Hematopoietic multipotent progenitor cell (in vitro differentiated cells): ENCODE measurements at places on chromosomes 7 and 10.

GRCh38 chr10:117534321-117535297 is 7.9 kb upstream of the EMX2 start:
- DNase-seq, result peak; percentile 16

GRCh38 chr7:2944739-2945138 is 98.9 kb downstream of the CARD11 start:
- DNase-seq, result no peak

DNA sequence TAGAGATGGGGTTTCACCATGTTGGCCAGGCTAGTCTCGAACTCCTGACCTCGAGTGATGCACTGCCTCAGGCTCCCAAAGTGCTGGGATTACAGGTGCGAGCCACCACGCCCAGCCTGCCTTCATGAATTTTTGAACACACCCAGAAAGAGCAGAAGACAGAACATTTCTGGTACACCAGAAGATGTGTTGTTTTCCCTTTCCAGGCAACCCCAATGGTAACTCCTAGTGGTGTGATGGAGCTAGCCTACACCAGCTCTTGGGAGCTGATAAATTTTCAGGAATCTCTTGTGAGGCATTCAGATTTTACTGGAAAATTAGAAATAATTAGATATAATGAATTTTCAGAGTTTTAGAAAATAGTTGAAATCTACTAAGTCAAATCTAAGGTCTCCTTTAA is 904 bp upstream of the CCDC7 start:
- no peak for DNase-seq

- DNase-seq, result no peak
Observed at GRCh38 chr7:38674513-38674912, 43.3 kb upstream of the AMPH start.

- no peak for DNase-seq
Observed at GRCh38 chr7:1558841-1559625, 3.0 kb upstream of the TMEM184A start.

GRCh38 chr7:51459809-51460208 is 143.2 kb upstream of the COBL start:
- DNase-seq, result no peak

DNA sequence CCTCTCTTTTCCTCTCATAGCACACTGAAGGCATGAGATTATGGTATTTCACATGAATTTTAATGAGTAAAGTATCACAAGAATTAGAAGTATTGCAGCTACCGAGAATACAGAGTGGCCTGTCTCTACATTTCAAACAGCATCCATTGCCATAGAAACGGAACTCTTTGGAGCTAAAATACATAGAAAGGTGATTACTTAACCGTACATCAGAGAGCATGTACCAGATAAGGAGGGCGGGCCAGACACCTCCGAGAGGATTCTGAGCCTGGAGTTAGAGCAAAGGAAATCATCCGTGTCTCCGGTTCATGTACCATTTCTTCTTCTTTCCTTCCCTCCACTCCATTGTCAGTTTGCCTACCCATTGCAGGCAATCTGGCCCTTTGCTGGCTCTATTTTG is 196.7 kb downstream of the KLF6 start:
- no peak for DNase-seq

DNA sequence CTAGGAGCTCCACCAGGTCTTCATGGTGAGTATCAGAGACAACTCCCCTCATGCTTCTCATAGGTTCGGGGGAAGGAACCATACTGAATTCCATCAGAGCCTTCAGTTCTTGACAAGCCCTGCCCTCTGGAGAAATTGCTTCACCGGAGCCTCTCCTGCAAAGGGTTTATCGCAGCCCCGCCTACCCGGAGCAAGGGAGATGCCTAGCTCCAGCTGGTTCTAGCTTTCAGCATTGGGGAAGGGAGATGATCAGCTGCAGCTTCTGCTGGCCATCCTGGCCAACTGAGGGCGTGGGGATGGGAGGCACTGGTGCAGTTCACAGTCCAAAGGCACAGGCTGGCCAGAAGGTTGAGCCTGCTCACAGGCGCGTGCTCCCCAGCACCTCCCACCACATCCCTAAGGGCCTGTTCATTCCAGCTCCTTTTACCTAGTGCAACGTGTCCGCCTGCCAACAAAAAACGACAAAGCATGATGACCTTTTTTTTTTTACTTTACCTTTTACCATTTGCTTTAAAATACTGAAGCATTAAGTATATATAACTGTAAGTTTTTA is 31.2 kb downstream of the LANCL2 start:
- DNase-seq, result no peak

DNA sequence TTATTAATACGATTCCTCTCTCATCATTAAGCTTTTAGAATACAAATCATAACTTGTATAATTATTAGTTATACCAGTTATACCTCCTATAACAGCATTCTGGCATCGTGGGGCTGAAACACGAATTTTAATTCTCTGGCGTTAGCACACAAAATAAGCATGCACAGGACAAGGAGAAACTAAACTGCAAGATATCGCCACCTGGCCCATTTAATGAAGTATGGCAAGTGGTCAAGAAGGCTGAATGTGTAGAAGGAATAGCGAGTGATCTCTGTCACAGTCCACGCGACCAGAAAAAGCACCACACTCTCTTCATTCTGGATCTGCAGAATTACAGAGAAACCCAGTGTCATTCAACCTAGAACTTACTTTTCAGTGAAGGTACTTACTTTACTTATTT is 18.1 kb downstream of the HACD1 start:
- peak; percentile 59 for DNase-seq

GRCh38 chr7:99755085-99755484 is 20.1 kb upstream of the CYP3A7 start:
- DNase-seq, result no peak

GRCh38 chr10:18822156-18822555 is 162.9 kb downstream of the ARL5B start:
- DNase-seq, result no peak

DNA sequence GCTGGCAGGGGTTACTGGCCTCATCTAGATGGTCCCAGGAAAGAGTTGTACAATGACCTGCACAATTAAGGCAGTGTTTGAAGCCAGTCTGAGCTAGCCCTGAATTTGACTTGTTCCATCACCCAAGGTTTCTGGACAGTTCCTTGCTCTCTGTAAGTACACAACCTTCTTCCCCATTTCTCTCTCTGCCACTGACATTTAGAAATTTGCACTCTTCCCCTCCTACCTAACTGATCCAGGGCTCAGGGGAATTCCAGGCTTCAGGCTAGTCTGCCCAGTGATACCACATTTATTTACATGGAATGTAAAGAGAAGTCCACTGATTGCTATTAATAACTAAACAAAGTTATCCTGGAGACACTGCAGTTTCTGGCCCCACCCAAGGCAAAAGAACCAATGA is 139.0 kb upstream of the GPR26 start:
- no peak for DNase-seq

DNA sequence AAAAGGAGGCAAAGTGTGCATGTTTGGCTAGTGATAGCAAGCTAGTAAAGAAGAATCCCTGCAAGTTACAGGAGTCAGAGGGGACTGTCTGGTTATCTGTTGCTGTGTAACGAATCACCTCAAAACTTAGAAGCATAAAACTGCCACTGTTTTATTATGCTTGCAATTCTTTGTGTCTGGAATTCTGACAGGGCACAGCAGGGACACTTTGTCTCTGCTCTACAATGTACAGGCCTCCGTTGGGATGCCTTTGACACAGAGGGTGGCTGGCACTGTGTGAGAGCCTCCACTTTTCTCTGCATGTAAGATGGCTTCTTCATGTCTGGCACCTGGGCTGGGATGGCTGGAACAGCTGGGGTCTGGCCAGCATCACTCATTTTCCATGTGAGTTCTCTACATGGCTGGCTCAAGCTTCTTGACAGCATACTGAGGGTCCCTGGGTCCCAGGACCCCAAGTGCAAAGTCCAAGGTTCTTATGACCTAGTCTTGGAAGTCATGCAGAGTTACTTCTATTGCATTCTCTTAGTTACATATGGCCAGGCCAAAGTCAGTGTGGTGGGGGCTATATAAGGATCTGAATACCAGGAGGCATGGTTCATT is 276.9 kb downstream of the RPS24 start:
- no peak for DNase-seq

- DNase-seq, result no peak
Observed at GRCh38 chr10:61318429-61318828, 134.8 kb downstream of the TMEM26 start.

GRCh38 chr7:5177060-5177459 is 13.0 kb upstream of the WIPI2 start:
- no peak for DNase-seq

DNA sequence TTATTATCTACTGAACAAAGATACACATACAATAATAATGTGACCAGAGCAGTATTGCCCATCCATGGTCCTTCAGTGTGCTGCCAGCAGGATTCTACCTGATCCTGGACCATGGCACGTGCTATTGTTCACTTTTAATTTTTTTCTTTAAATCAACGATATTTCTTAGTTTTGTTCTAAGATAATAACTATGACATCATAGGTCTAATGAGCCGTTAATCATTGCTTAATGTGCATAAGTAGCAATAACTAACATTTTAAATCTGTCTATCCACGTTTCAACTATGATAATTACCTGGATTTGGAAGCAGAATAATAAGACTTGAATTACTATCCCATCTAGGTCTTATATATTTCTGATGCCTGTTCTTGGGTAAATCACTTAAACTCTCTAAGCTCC is 253.8 kb downstream of the SORCS1 start:
- DNase-seq, result no peak

GRCh38 chr7:155533120-155533826 is 13.1 kb downstream of the CNPY1 start:
- no peak for DNase-seq

DNA sequence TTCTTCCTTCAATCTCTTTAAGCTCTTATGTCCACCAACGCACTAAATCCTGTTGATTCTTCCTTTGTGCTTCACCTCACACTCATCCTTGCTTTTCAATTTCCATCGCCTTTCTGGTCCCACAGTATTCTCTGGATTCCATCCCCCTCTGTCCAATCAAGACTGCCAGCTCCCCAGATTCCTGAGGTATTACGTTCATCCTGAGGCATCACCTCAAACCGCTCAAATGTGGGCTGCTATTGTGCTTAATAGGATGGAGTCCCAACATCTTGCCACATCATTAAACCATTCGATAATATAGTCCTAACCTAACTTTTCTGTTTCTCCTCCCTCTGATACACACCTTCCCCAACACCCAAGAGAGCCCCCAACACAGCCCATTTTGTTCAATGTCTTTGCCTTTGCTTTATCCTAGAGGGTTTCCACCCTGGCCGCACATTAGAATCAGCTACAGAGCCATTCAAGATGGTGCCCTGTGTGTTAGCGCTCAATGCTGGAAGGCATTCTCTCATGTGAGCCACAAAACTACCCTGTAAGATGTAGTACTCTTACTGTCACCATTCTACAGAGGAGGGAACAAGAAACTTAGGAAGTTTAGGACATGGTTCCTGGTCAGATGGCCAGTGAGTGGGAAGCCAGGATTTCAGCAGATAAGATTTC is 79.5 kb upstream of the LEP start:
- no peak for DNase-seq

GRCh38 chr7:112156412-112156811 is 49.8 kb downstream of the DOCK4 start:
- DNase-seq, result no peak

DNA sequence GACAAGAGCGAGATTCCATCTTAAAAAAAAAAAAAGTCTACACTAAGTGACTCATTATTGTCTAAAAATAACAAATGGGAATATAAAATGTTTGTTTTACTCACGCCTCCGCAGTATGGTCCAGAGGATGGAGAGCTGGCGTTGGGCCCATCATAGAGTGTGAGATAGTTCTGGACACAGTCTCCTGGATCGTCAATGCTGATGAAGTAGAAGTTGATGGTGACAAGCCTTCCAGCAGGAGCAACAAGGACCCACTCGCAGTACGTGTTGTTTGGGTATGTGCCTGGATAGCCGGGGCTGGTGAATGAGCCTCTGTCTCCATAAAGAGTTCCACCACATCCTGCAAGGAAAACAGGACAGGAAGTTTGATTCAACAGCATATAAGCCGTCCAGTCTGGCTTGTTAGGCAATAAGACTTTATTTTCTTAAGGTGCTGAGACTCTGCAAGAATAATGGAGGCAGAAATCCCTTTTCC is 11.5 kb upstream of the RSU1 start:
- DNase-seq, result no peak

- no peak for DNase-seq
Observed at GRCh38 chr10:88890681-88891381, 10.8 kb downstream of the STAMBPL1 start.

- DNase-seq, result no peak
Observed at GRCh38 chr7:98681511-98681910, 64.4 kb downstream of the NPTX2 start.

GRCh38 chr10:3229815-3230214 is 57.2 kb upstream of the PITRM1 start:
- no peak for DNase-seq

- DNase-seq, result peak; percentile 57
Observed at GRCh38 chr7:50142425-50143017, 49.5 kb upstream of the ZPBP start.

DNA sequence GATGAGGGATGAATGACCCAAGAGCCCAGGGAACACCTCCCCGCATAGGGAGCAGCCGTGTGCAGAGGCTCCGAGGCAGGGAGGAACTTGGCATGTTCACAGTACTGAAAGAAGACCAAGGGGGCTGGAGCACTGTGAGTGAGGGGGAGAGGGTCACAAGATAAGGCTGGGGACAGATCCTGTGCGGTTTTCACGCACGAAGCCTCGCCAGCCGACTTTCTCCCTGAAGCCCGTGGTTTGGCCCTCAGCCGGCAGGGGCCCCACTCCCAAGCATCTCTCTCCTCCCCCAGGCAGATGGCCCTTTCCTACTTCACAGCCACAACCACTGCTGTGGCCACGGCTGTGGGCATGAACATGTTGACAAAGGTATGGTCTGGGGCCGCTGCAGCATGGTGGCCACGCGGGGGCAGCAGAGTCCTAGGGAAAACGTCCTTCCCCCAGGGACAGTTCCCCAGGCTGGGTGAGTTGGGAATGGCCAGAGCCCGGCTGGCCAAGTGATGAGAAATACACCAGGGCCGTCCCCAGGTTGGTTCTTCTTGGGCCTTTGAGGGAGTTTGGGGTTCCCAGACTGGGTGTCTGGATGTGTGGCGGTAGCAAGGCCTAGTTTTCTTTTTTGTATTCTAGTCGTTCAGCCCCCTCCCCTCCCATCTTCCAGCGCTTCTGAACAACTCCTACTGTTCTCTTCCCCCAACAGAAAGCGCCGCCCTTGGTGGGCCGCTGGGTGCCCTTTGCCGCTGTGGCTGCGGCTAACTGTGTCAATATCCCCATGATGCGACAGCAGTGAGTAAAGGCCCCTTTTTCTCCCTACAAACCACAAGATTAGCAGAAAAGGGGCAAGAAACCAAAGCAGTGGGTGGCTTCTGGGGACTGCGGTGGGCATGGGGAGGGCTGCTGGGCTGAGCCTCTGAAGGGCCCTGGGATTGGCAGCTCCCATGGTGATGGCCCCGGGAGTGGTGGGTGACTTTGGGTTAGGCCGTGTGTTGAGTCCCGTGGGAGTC is 14.4 kb upstream of the WBP1L start:
- no peak for DNase-seq

- DNase-seq, result peak; percentile 25
Observed at GRCh38 chr7:108613147-108613948, 43.7 kb downstream of the DNAJB9 start.

GRCh38 chr7:41007811-41008210 is 695.1 kb downstream of the INHBA start:
- no peak for DNase-seq
